Jurkat, Clone E6-1 (cell line): ENCODE measurements at places on chromosomes 1 and 21.

DNA sequence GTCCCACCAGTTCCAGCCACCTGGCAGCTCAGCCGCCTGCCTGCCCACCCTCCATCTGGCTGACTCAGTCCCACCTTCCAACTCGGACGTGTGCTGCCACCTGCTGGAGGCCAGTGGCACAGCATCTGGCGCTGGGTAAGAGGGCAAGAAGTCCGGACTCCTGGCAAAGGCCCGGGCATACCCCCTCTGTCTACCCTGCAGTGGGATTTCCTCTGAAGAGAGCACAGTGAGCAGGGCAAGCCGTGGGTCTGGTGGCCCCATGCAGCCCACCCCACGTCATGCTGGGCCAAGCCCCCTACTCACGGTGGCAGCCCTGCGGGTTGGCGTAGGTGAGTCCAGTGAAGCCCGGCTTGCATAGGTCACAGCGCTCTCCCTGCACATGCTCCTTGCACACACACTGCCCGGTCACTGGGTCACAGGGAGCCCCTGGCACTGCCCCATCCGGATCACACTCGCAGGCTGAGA lies 24.5 kb downstream of the LAMB3 start:
- DNase-seq, result peak; percentile 57

- DNase-seq, result no peak
Observed at GRCh38 chr1:160030657-160031364, 979 bp downstream of the PIGM start.

DNA sequence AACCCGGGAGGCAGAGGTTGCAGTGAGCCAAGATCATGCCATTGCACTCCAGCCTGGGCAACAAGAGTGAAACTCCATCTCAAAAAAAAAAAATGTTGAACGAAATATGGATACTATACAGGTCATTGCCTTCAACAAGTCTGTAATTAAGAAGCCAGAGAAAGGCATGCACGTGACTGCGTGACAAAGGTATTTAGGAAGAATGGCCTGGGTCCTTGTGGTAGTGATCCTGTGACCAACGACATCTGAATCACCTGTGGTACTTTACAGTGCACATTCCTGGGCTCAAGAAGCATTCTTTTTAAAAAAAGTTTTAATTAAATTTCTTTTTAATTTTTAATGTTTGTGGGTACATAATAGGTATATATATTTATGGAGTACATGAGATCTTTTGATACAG lies 115.0 kb downstream of the GREM2 start:
- no peak for DNase-seq

- DNase-seq, result no peak
Observed at GRCh38 chr1:207401578-207401977, 52.5 kb upstream of the CR2 start.

DNA sequence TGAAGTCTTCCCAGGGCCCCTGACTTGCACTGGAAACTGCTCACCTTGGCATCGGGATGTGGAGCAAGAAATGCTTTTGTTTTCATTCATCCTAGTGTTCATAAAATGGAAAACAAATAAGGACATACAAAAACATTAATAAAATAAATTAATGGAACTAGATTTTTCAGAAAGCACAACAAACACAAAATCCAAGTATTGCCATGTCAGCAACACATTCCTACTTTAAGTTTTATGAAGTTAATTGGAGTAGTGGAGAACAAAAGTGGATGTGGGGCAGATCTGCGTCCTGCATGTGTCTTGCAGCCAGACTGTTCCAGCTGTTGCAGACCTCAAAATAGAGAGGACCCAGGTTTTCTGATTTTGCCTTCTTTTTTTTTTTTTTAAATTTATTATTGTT lies 32.9 kb downstream of the PRMT2 start:
- DNase-seq, result no peak
